Amniotic epithelial cell (primary cell): ENCODE measurements at places on chromosomes 12 and 14.
A peak's percentile ranks its signal among the peaks of the same experiment; 100 is the strongest.

GRCh38 chr12:122420471-122421162 is 1.9 kb downstream of the CLIP1 start:
- DNase-seq: no peak

DNA sequence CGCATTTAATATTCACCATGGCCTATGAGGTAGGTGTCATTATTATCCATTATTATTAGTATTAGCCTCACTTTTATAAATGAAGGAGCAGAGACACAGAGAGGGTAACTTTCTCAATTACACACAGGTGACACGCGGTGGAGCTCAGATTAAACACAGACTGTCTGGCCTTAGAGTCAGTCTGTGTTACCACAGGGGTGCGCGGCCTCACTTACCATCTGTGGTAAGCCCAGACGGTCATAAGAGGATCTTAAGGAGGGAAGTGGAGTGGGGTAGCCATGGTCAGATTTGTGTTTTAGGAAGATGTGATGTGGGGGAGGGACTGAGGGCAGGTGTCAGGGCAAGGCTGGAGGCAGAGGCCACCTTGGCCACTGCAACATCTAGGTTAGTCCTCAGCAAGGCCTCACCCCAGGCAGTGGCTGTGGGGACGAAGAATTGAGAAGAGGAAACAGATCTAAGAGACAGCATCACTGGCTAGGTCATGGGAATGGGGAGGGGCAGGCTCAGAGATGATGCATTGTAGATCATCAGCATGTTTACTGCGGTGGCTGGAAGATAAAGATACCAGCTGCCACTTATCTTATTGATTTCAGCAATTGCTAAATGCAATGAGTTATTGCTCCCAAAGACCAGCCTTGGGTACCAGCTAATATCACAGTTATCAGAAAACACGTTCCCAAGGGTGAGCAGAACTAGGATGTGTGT is 67.1 kb downstream of the SERPINA3 start:
- peak; percentile 16 for DNase-seq

DNA sequence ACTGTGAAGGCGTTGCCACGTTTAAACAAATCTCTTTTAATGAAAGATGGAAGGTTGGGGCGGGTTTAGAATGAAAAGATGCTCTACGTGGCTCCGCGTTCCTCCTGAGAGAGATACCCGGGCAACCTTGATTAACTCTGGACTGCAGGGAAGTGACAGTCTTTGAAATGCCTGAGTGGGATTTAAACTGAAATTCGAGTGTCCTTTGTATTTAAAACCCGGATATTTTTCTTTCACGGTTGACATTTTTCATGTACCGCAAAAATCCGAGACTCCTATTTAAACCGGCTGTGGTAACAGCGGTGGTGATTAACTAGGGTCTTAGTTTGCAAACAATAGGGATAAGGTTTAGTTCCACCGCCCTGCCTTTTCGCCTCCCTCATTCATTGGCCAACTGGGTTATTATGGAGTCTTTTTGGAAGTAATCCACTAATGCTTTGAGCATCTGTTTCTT is 707 bp downstream of the G2E3 start:
- peak; percentile 34 for DNase-seq

GRCh38 chr14:64232095-64232838 is 61.9 kb downstream of the ESR2 start:
- DNase-seq: peak; percentile 51

DNA sequence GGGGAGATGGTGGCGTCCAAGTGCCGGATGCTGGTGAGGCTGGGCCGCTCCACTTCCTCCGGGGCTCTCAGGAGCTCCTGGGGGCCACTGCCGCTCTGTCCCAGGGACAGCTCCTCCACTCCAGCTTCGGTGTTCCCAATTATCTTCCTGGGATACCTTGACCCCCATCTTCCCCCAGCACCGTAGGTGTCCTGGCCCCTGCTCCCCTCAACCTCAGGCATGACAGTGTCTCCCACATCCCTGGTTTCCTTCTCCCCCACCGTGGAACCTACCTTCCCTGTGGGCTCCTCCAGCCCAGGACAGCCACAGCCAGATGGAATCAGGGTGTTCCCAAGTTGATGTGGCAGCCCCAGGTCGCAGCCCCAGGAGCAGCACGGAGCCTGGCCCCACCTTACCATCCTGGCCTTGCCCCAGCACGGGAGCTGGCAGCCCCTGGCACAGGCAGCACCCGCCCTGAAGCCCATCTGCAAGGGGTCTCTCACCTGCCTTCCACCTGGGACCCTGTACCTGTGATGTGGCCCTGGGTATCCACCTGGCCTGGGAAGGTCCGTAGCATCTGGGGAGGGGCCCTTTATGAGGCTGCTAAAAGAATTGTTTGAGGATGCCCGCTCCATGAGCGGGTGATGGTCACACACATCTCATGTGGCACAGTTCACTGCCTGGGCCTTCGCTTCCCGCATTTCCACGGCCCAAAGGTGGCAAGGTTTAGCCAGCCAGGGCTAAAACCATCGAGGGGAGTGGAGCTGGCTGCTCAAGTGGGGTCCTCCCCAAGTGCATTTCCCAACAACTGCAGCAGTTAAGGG is 4.1 kb downstream of the TMEM121 start:
- no peak for DNase-seq

- no peak for DNase-seq
Measured at GRCh38 chr12:82174936-82175335, 183.3 kb downstream of the CCDC59 start.
